ENCODE measurements at places on chromosomes 13 and 19.
A peak's percentile ranks its signal among the peaks of the same experiment; 100 is the strongest.

DNA sequence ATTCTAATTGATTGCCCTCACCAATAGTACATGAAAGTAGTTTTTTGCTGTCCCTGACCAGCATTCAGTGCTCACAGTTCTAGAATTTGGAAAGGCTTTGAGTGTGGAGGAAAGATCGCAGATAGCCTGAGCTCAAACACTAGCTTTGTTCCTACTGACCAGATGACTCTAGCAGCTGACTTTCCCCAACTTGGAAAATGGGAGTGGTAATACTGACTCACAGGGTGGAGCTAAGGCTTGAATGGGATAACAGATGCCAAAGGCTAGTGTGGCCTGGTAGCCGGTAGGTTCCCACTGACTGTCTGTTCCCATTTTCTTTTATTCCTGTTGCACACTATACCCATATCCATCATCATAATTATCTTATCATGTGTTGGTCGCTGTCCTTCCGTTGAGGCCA, 3.7 kb downstream of the ZSCAN22 start:
- DNase-seq, result peak; percentile 71

DNA sequence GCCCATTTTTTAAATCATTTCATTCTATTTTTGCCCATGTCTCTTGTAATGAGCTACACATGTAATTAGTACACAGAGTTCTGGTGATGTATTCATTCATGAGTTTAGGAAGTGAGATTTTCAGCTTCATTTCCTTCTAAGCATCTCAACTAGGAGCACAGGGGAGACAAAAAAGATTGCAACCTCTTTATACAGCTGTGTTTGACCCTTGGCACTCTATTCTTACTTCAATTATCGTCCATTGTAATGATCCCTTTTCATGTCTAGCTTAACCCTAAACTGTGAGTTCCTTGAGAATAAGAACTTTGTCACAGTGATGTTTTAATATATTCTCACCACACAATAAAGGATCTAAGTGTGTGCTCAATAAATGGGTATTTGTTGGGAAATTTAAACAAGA, 67.1 kb downstream of the GPC6 start:
- no peak for DNase-seq

GRCh38 chr13:34862716-34863115, 79.4 kb upstream of the NBEA start:
- DNase-seq, result no peak

DNA sequence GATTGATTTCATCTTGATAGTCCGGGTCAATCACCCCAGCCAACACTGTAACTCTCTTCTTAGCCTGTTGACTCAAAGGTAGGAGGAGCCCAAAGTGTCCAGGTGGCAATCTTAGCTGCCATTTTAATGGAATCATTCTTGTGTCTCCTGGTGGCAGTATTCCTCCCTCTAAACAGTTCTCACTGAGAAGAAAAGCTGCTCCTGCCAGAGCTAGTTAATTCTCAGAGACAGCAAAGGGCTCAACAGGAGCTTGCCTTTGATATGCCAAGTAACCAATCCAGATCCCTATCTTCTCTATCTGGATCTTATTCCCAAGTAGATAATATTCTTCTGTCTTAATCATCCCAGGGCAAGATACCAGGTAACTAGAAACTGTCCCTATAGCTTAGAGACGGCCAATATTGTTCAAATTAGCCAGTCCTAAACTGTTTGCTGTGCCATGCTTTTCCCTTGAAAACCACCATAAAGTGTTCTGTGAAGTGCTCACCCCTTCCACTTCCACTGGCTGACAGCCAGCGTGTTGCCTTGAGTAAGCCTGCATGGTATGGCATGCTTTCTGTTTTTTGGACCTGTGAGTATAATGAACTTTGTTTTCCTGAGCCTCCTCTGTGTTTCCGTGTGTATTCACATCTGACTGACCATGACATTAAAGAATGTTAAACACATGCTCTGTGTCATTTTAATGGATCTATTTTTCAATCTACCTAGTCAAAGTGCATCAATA, 463.7 kb upstream of the SLITRK5 start:
- DNase-seq, result no peak

GRCh38 chr13:80037505-80037888, 303.4 kb downstream of the SPRY2 start:
- peak; percentile 88 for DNase-seq

DNA sequence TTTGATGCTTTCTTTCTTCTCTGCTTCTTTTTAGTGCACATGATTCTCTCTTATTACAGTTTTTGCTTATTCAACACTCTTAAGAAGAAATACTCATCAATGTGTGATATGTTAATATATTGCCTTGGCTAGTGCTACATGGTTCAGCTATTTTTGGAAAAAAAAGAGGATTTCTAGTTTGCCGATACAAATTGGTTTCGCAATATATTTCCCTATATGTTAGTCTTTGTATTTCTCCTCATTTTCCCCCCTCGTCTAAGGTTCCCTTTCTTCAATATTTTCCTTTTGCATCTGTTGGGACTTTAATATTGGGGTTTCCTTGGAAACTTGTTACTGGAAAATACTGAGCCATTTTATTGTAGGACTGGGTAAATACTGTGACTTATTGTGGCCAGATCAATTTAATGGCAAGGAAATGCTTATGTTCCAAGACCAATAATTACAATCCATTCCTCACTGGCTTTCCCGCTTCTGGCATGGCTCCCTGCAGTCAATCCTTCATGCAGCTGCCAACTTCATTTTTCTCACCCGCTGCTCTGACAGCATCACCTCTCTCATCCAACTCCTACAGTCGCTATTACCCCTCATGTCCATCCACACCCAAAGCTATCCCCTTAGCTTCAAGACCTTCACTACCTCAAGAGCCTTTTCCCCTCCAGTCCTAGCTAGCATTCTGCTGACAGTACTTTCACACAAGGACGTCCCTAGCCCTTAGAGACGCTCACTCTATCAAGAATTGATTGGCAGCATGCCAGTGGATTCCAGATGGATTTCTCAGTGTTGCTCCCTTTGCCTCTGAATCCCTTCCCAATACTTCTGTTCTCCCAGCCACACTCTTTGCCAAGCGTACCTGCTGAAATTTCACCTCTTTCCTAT, 280.1 kb upstream of the TMTC4 start:
- peak; percentile 20 for DNase-seq

GRCh38 chr13:44627441-44627840, 51.3 kb upstream of the TSC22D1 start:
- DNase-seq, result peak; percentile 20

GRCh38 chr13:73754241-73754640, 380.0 kb downstream of the KLF12 start:
- DNase-seq, result no peak

GRCh38 chr19:1470305-1471009, 8.6 kb downstream of the C19orf25 start:
- no peak for DNase-seq

DNA sequence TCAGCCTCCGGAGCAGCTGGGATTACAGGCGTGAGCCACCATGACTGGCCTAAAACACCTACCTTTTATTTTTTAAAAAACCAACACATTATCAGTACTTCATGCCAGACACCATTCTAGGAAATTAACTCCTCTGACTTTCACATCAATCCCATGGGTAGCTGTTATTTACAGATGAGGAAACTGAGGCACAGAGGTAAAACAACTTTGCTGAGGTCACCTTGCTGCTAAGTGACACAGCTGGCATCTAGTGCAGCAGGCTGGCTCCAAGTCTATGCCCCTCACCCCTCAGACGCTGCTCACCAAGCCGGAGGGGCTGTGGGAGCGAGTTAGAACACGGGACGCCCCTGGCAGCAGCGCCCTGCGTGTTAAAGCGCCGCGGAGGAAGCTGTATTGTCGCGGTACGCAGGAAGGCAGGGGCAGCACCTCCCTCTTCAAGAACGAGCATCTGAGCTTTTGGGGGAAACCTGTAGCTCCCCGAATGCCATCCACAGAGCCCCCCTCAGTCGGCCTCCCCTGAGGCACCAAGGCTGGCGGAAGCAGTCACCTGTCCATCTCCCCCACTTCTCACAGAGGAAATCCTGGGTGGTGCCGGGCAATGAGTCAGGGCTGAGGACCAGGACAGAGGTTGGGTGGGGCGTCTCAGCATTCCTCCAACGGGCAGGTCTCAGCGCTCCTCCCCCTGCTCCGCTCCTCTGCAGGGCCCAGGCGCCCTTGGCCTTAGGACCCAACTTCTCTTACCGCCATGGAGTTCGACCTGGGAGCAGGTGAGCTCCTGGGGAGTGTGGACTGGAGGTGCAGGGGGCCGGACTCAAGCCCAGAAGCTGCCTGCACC, at the start of gene C19orf33:
TSS of gene C19orf33 (plus strand) at position 735 of the 835 bp plus-strand sequence. CDS start at position 746, 11 bp downstream.
- no peak for DNase-seq

DNA sequence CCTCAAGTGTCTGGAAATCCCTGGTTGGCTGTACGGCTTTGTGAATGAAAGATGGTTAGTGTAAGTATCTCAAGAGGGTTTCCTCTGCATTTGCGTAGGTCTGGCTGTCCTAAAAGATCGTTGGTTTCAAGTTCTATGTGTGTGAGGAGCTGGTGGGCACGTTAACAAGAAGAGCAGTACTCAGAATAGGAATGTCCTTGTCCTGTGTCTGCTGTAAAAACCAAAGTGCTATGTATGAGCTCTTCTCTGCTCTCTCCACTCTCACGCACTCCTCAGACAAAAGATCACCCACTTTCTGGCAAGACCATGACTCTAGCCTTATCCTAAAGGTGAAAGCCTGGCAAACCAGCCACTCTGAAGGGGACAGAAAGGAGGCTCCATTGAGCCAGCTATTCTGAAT, 39.1 kb downstream of the USP12 start:
- no peak for DNase-seq

- DNase-seq, result no peak
These were observed 1.2 kb downstream of the WDR83 start for GRCh38 chr19:12667731-12668302.

- no peak for DNase-seq
These were observed at the start of gene SYNE4 for GRCh38 chr19:36008336-36008978. TSS of gene SYNE4 (minus strand) at chr19:36008813. CDS start at chr19:36008681, 132 bp downstream.

DNA sequence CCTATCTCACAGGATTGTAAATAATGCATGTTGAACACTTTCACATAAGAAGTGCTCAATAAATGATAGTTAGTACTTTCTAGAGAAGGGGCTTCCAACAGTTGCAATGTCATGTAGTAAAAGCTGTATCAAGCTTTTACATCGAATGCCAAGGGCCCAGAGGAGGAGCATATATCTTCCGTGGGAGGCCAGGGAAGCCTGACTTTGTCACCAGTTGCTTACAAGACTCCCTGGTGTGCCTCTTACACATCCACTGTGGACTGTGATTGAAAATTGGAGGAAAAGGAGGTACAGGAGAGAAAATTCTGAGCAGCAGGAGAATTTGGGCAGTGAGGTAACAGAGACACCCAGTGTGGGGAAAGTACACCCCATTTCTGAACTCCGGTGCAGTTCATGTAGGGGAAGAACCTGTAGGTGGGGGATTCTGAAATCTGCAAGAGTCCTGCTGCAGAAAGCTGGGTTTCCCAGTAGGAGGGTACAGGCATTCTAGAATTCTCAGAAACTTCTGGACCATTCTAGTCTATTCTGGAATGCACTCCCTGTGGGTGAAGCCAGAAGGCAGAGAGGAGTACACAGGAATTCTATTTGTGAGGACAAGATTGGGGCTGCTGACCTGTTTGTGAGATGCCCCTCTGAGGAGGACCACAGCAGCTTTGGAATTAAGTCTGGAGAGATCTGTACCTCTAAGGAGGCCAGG, 54.0 kb downstream of the ALOX5AP start:
- DNase-seq, result no peak

- no peak for DNase-seq
These were observed 108.3 kb upstream of the ZNF536 start for GRCh38 chr19:30263830-30264381.

GRCh38 chr13:113082198-113083021, 23.2 kb upstream of the F7 start:
- DNase-seq, result no peak

DNA sequence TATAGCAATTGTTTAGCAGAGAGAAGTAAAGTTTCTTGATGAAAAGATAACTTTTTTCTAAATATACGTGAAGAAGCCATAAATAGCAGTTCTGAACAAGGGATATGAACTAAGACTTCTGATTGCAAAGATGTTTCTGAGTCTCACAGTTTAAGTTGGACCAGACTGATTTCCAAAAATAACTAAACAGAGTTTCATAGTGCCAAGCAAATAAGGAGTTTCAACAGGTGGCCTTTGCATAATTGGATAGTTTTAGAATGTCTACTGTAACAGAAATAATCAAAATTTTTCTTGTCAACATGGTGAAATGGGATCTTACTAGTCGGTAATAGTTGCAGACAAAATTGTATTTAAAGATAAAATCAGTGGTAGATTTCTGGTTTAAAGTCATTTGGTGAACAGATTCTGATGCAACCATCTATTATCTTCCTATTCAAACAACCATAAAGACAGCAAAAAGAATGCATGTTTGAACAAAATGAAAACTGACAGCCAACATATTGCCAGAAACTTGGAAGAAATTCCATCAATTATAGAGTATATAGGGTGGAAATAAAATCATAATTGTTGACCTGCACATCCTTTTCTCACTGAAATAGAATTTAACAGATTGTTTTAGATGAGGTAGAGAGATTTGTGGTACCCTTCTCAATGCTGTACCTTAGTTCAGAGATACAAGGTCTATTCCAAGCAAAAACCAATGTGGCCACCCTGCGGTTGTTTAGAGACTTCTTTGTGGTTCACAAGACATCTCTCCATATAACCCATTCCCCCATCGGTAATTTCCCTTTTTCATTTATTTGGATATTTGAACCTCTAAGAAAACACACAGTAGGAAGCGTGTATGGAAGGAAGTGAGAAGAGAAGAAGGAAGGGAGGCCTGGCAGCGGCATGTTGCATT, 275.3 kb downstream of the COG6 start:
- peak; percentile 11 for DNase-seq

- no peak for DNase-seq
These were observed 2.2 kb downstream of the SBNO2 start for GRCh38 chr19:1171755-1172352.

DNA sequence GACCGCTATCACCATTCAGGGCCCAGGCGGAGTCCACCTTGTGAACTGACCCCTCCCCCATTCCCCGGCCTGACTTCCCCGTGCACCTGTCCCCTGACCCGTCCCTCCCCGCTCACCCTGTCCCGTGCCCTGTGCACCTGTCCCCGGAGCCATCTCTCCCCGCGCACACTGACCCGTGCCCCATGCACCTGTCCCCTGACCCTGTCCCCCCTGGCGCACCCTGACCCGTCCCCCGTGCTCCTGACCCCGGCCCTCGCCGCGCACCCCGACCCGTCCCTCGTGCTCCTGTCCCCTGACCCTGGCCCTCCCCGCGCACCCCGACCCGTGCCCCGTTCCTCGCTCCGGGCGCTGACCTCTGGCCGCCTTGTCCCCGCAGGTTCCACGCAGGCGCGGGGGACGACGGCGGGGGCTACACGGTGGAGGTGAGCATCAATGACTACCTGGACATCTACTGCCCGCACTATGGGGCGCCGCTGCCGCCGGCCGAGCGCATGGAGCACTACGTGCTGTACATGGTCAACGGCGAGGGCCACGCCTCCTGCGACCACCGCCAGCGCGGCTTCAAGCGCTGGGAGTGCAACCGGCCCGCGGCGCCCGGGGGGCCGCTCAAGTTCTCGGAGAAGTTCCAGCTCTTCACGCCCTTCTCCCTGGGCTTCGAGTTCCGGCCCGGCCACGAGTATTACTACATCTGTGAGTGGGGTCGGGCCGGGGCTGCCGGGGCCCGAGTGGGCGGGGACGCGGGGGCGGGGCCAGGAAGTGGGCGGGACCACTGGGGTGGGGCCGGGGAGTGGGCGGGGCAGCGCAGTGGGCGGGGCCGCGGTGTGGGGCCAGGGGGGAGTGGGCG, 9.7 kb downstream of the EFNA2 start:
- no peak for DNase-seq

GRCh38 chr13:56907766-56908165, 233.0 kb upstream of the PRR20A start:
- no peak for DNase-seq
